ENCODE measurements at places on chromosomes 11 and 22.

- DNase-seq, result no peak
Observed at GRCh38 chr22:44595841-44596341, 97.9 kb upstream of the RTL6 start.

- DNase-seq, result no peak
Observed at GRCh38 chr11:459511-460220, 9.6 kb downstream of the PTDSS2 start.

- no peak for DNase-seq
Observed at GRCh38 chr11:117924631-117925170, 4.5 kb downstream of the TMPRSS13 start.

DNA sequence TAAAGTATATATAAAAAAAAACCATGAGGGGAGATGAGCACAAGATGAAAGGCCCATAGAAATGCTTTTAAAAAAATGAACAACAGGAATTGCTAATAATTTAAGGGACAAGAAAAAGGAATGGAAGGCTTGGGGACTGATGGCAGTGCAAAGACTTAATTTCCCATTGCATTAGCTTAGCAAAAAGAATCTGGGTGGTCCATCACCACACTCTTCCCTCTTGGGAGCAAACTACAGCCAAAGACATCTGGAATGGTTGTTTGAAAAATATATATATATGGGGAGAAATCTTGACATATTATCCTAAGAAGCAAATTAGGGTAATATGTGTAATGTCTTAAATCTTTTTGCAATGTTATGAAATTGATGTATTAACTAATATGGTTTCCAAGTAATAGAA lies 727.1 kb downstream of the METTL15 start:
- no peak for DNase-seq

DNA sequence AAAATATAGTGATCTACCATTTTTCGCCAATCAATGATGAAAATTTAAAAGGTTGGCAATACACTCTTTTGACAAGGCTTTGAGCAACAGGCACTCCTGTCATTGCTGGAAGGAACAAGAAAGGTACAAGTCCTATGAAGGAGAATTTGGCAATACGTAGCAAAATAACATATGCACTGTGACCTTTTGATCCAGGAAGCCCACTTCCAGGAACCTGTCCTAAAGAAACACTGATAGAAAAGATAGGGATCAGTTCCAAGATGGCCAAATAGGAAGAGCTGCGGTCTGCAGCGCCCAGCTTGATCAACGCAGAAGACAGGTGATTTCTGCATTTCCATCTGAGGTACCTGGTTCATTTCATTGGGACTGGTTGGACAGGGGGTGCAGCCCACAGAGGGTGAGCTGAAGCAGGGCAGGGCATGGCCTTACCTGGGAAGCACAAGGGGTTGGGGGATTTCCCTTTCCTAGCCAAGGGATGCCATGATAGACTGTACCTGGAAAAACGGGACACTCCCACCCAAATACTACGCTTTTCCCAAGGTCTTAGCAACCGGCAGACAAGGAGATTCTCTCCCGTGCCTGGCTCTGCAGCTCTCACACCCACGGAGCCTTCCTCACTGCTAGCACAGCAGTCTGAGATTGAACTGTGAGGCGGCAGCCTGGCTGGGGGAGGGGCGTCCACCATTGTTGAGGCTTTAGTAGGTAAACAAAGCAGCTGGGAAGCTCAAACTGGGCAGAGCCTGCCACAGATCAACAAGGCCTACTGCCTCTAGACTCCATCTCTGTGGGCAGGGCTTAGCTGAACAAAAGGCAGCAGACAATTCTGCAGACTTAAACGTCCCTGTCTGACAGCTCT lies 69.7 kb upstream of the GALNT18 start:
- no peak for DNase-seq

DNA sequence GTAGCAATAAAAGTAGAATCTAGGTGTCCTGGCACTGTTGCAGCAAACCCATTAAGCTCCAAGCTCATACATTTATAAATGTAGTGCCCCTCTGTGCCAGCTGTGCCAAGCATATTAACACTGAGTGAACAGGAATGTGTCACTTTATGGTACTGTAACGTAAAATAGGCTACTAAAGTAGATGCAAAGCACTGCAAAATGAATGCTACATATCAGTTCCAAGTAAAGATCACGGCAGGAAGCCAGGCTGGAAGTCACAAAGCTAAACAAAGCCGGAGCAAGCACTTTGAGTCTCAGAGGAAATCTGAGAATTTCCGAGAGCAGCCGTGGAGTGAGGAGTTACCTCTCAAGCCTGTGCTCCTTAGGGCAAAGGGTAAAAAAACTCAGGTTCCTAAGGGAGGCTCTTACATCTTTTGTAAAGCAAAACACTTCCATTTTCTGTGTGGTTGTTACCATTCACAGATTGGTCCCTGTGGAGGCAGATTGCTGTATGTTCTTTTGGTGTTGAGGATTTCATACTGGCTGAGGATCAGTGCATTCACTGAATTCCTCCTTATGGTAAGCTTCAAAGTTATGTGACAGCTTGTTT lies 85.7 kb downstream of the WNT11 start:
- no peak for DNase-seq

DNA sequence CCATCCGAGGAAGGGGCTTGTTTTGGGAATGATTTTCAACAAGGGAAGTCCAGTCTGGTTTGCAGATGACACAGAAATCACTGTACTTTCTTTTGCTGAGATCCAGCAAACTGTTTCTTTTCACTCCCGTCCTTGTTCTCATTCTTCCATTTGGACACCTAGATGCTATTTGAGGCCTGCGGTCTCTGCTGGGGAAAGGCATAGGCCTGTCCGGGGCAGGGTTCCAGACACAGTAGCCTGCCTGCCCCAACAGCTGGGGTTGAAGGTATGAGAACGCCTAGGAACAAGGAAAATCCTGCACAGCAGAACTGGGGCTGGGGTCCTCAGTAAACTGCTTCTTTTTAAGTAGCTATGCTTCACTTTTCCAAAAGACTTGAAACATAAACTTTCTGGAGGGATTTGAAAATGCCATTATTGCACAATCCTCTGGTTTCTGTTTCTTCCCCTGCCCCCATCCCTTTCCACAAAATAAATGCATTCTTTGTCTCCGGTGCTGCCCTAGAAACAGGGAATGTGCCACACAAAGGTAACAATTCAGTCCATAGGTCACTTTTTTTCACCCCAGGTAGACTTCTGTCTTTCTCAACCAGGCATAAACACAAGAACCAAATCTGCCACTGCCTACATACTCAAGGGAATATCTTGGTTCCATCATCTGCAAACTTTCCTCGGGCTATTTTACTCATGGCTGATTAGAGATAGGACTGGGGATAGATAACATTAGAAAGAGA lies 174.8 kb upstream of the MTMR2 start:
- DNase-seq, result no peak

GRCh38 chr11:46240371-46240770 lies 37.1 kb upstream of the CREB3L1 start:
- DNase-seq, result no peak

DNA sequence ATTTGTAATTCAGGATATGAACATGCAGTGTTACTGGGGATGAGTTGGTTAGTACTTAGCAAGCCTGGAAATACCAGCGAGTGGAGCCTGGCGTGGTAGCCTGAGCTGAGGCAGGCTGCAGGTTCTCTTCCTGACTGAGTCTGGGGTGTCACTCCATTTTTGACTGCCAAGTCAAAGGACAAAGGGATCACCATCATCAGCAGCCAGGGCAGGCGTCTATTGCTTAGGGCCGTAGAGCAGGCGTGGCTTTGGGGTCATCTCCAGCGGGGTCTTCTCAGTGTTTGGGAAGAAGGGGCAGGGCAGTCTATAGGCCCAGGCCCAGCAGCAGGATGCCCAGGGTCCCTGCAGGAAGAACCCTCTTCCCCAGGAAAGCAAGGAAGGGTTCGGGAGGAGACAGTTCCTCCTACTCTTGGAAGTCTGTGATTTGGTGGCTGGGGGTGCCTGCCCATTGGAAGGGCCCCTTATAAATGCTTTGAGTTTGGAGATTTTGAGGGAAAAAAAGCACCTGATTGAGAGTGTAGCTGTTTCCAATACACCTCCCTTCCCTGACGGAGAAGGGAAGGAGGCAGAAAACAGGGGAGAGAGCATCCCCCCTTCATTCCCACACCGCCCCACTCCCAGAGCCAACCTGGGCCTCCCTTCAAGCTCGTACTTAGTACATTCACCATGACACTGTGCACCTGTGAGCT lies 51.5 kb upstream of the SPATA19 start:
- DNase-seq, result no peak

DNA sequence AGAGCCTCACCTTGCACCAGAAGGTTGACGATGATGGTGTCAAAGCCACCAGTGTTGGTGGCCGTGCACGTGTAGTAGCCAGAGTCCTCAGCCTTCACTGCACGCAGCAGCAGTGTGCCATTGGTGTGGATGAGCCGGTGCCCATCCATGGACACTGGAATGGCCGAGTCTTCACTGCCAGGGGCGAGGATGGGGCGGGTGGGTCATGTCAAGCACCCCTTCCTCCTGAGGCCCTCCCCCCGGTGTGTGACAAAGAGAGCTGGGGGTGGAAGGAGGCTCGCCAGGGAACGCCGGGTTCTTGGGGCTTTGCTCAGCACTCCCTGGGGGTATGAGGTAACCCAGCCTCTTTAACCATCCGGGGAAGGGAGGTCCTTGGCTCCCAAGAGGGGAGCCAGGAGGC lies 111.6 kb downstream of the CEP164 start:
- peak; percentile 11 for DNase-seq
